Left ventricle myocardium inferior (tissue), 1 donor: ENCODE measurements at places on chromosomes 16 and 17. TPM values are rescaled to one million over a fixed set of nuclear protein-coding genes. Genes with fewer than 3 reads are reported as not detected.

DNA sequence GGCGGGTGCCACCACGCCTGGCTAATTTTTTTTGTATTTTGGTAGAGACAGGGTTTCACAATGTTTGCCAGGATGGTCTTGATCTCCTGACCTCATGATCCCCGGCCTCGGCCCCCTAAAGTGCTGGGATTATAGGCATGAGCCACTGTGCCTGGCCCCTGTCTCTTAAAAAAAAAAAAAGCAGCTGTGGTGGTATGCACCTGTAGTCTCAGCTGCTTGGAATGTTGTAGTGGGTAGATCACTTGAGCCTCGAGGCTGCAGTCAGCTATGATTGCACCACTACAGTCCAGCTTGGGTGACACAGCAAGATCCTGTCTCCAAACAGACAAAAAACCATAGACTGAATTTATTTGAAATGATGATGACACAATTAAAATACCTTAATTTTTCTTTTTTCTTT, 24.3 kb downstream of the CDK12 start:
- DNase-seq, result no peak

GRCh38 chr16:17325476-17326143, 145.2 kb downstream of the XYLT1 start:
- no peak for DNase-seq

DNA sequence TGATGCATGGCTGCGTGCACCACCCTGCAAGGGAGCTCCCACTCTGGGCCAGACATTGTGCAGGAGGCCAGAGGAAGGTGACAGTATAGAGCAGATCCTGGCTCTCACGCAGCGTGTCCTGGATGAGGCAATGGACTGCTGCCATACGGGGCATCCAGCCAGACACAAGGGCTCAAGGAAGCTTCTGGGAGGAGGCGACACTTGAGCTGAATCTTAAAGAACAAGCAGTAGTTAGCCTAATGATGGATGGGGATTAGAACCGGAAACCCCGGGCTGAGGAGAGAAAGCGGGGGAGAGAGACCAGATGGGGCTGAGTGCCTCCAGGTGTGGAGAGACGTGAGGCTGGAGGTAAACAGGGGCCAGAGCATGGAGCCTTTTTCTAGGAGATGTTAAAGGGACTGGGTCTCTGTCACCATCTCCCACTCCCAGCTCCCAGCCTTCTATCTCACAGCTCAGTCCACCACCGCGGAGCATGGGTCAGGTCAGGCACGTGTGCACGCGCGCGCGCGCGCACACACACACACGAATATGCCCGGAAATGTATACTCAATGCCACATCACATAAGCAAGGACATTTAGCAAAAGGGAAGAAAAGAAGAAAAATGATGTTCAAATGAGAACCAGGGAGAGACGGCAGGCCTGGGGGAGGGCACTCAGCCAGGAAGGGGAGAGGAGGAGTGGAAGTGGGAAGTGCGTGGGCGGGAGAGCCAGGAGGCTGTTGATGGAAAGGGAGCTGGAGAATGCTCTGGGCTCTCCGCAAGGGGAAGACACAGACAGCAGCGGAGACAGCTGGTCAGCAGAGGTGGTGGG, 46.3 kb downstream of the CCDC42 start:
- peak; percentile 50 for DNase-seq

GRCh38 chr17:57944908-57945307, 10.3 kb downstream of the CUEDC1 start:
- DNase-seq, result no peak

GRCh38 chr16:11613381-11614303, 26.9 kb upstream of the LITAF start:
- DNase-seq, result peak; percentile 62

HSD17B2 gene
- not detected for total RNA-seq

- peak; percentile 73 for DNase-seq
Observed at GRCh38 chr17:29292992-29293889, 707 bp downstream of the NUFIP2 start.

DNA sequence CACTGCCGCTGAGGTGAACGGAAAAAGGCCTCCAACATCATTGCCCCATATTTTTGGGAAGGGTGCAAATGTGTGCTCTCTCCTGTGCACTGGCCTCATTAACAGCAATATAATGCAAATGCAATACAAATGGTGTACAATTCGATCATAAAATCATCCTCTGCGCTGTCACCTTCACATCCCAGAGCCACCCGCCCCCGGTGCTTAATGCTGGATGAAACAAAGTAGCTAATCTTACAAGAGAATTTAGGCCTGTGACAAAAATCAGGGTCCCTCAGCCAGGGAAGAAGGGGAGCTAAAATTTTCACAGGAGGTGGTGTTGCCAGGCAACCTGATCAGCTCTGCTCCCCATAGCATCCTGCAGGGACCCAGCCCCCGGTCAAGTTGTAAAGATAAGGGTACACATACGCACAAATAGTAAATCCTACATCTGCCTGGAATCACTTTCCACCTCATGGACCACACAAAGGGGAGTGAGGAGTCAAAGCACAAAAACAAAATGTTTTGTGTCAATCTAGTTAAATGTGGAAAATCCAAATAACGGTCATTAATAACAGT, 3.0 kb downstream of the TBC1D16 start:
- DNase-seq, result no peak

BAHCC1 gene
- total RNA-seq, result 7.3 TPM

DNA sequence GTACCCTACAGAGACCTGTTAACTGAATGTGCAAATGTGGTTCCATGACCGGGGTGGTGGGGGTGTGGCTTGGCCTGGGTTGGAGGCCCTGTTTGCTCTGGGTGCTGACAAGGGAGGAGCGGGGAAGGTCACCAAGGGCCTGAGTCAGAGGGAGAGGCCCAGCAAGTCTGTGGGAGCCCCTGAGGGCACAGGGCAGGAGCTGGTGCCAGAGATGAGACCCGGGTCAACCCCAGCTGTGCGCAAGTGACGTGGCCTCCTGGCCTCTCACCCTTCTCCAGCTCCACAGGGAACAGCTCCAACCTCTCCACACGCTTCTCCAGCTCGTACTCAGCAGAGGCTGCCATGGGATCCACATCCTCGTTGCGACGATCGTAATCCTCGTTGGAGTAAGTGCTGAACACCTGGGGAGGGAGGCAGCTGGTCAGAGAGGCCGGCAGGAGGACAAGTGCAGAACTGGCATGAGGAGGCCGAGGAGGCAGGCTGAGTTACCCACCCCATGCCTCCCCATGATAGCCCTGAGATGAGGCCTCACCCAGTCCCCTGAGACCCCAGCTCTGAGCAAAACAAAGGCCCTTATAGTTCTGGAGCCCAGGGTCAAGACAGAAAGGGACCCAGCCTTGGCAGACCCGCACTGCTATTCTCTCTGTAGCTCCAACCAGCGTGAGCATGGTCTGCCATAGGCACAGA, 5.5 kb downstream of the PPP1R9B start:
- no peak for DNase-seq

- DNase-seq, result no peak
Observed at GRCh38 chr17:10899281-10899680, 61.4 kb upstream of the PIRT start.

DNA sequence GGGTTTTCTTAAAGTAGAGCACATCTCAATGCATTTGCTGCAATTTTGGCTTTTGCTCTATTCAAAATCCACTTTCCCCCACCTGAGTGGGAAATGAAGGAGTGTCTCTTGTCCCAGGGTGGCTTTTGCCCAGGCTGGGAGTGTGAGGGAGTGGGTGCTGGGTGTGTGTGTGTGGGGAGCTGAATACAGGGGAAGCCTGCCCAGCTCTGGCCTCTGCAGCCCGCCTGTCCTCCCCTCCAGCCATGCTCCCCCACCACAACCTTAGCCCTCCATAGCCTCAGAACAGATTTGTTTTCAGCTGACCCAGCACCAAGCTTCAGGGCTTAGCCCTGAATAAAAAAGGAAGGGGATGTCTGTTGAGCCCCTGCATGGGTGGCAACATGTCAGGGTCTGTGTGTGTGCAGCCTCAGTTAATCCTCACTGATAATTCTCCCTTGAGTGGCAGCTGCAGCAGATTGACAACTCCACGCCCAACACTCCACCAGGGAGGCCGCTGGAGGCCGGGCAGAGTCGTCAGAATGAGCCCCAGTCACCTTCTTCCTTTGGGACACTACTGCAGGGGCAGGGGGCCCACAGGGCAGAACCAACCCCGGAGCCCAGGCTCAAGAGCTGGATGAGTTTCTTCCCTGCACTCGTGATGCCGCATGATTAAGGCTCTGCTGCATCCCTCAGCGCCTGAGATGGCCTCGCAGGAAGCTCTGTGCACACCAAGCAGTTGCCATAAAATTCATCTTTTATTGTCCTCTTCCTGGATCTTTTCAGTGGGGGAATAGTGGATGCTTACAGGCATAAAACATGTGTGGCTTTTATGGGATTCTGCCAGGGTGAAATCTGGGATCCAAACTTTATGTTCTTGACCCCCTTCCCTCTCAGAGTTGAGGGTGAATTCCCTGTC, 55.0 kb downstream of the SPACA3 start:
- DNase-seq, result no peak

ADAM11 gene
- 7.3 TPM for total RNA-seq

DNA sequence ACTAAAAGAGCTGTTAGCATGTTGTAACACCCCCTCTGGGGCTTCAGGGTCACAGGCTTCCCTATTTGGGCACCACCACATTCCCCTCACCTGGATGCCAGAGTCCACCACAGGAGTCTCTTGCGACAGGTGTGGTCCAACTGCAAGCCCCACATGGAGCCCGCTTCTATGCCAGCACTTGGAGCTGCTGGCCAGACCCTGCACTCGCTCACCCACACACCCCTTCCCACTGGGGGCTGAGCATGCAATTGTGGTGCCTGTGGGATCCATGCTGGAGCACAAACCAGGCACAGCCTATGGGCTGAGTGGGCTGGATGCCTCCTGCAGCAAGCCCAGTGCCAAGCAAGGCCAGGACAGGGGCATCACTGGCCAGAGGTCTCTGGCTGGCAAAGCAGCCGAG, 6.0 kb upstream of the BLMH start:
- no peak for DNase-seq
